ENCODE measurements at places on chromosomes 13 and 19.

DNA sequence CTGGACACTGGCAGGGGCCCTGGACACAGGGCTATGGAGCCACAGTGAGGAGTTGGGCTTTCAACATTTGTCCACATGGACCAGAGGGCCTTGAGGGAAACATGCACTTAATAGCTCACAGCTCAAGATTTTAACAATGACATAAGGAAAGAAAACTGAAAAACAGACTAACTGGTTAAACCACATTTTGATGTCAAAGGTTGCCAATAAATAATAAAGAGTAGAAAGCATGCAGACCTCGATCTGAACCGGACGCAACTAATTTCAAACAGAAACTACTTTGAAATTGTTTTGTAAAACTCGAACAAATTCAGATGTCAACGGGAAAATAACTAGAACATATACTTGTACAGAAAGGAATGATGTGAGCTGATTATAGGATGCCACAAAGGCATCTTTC is 15.5 kb upstream of the ZNF888 start:
- DNase-seq: no peak

- DNase-seq: no peak
Observed at GRCh38 chr19:3159565-3159964, 19.0 kb upstream of the S1PR4 start.

DNA sequence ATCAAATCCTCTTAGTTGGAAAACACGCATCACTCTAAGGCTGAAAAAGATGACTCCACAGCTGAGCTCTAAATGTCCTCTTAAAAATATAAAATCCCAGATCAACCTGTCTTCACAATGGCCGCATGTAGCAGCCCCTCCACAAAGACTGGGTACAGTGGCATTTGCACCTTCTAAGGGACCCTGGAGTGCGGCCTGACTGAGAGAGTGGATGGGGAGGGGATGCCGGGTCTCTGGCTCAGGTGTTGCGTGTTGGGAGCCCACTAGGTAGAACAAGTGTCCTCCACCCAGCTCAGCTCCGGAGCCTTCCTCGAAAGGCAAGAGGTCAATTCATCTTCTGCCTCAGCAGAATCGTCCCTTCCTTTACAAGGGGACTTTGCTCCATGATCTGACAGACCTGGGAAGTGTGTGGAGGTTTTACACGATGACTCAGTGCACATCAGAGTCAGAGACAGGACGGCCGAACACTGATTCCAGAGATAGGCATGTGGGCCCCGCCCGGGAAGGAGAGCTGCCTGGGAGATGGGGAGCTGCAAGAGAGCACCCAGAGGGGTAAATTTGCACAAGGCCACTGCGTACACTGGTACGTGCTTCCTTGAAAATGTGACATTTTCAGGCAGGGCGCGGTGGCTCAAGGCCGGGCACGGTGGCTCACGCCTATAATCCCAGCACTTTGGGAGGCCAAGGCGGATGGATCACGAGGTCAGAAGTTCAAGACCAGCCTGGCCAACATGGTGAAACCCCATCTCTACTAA is 23.5 kb upstream of the SLC15A1 start:
- DNase-seq: peak; percentile 84

GRCh38 chr19:51749979-51750378 is 1.7 kb downstream of the FPR1 start:
- no peak for DNase-seq

GRCh38 chr13:30785191-30785850 is 50.0 kb downstream of the ALOX5AP start:
- no peak for DNase-seq

GRCh38 chr19:11446271-11446651 is 10.8 kb downstream of the PRKCSH start:
- no peak for DNase-seq

GRCh38 chr19:31352296-31352781 is 3.1 kb upstream of the TSHZ3 start:
- DNase-seq: no peak

DNA sequence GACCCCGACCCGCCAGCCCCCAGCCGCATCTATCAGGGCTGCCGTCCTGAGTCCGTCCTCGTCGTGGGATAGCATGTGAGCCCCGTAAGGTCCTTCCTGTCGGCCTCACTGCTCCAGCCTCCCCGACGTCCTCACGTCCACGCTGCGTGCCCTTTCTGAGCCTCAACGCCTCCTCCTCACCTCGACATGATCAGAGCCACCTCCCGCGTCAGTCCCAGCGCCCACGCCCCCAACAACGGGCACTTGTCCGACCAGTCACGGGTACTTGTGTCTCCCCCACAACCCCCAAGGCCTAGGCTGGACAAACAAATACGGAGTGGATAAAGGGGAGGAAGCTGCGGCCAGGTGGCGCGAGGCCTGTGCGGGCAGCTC is 665 bp downstream of the ZNF497 start:
- DNase-seq: peak; percentile 70

GRCh38 chr19:402786-403185 is 6.2 kb downstream of the C2CD4C start:
- no peak for DNase-seq

DNA sequence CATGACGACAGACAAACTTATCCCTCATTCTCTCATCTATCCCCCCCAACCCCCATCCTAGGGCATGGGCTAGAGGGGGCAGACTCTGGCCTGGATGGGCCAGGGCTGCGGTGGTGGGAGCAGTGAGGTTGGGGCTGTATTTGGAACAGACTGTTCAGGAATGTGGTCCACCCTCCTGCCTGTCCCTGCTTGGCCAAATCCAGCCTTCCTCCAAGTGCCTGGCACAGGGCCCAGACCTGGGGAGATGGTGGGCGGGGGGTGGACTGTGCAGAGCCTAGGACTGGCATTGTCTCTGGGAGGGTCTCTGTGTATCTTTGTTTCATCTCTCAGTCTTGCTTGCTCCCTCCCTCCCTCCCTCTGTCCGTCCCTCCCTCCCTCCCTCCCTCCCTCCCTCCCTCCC is 14.2 kb downstream of the EGLN2 start:
- no peak for DNase-seq
